ENCODE measurements at places on chromosomes 16 and 17.

DNA sequence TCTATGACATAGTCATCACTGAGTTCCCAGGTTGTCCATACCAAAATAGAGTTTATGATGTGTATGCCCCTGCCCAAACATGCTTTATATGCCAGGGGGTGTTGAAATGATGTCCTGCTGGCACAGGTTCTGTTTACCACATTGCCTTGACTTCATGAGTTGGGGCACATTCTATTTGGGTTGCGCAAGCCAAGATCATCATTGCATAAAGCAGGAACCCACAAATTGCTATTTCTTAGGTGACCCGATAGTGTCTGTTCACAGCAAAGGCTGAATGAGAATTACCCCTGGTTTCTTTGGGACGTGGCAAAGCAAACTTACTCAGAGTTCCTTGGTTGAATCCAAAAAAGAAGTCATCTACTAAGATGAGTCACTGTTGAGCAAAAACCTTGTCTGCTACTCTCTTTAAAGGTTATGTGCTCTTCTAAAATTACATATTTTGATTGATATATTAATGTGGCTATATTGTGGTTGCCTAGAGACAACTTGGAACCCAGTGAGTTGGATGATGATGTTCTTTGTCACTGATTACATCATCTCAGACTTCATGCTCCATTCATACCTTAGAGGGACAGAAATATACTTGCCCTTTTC, 912.6 kb upstream of the SOX9 start:
- DNase-seq, result peak; percentile 79

GRCh38 chr16:63195336-63195735, 1159.1 kb upstream of the CDH8 start:
- no peak for DNase-seq

DNA sequence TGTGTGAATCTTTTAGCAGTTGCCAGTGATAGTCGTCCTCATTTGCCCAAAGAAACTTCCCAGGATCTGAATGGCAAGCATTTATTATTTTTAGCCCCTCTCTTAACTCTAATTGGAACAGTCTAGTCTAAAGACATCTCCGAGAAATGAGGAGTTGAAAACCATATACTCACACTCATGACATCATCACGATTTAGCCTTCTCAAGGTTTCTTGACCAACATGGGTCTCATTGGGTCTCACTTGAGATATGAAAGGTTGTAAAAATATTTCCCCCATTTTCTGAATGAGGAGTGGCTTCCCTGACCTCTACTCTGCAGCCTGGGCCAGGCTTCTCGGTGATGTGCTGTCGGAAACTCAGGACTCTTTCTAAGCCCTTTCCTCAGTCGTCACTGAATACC, 37.1 kb upstream of the CACNG1 start:
- no peak for DNase-seq

GRCh38 chr16:74999219-74999608, 390 bp downstream of the ZNRF1 start:
- no peak for DNase-seq

GRCh38 chr17:32240750-32241149, 24.9 kb upstream of the RHBDL3 start:
- peak; percentile 25 for DNase-seq

- DNase-seq, result peak; percentile 78
Measured at GRCh38 chr17:17445925-17446665, 30.7 kb upstream of the MED9 start.

- DNase-seq, result no peak
Measured at GRCh38 chr17:339193-340061, 13.2 kb downstream of the RPH3AL start.

GRCh38 chr17:67365738-67366192, 612 bp downstream of the PSMD12 start:
- peak; percentile 80 for DNase-seq

DNA sequence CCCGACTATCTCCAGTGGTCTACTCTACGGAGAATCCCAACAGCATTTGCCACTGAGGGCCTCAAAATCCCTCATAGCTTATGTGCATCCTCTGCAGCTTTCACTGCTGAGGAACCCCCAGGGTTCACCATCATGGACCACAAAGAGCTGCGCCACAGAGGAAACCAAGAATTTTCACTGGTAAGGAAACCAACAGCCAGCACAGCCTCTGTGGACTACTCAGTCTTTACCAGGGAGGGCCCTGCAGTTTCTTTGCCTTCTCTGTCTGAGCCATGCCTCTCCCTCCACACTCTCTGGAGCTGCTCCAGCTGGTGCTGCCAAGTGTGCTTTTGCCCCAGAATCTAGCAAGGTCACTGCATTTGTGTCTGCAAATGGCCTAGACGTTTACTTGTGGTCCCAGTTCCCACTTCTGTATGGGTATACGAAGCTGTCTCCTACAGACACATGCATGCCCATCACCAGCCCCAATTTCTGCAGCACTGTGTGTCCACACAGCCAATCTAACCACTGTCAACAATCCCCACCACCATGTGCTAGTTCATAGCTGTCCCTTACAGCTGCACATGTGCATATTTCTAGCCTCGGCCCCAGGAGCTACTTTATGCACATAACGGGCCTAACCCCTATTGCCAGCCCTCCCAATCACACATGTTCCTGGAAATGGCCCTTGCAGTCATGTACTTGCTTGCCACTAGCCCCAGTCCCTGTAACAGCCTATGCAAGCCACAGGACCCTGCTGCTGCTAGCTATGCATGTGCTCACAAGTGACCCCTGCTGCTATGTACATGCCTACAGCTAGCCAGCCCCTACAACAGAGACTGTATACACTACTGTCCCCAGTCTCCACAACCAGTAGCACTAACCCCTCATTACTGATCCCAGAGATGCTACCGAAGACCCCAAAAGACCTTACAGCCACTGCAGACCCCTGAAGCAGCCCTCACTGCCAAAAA, 1437.4 kb downstream of the CDH11 start:
- no peak for DNase-seq

- DNase-seq, result peak; percentile 55
Measured at GRCh38 chr17:17811381-17812210, 25.2 kb downstream of the SREBF1 start.

DNA sequence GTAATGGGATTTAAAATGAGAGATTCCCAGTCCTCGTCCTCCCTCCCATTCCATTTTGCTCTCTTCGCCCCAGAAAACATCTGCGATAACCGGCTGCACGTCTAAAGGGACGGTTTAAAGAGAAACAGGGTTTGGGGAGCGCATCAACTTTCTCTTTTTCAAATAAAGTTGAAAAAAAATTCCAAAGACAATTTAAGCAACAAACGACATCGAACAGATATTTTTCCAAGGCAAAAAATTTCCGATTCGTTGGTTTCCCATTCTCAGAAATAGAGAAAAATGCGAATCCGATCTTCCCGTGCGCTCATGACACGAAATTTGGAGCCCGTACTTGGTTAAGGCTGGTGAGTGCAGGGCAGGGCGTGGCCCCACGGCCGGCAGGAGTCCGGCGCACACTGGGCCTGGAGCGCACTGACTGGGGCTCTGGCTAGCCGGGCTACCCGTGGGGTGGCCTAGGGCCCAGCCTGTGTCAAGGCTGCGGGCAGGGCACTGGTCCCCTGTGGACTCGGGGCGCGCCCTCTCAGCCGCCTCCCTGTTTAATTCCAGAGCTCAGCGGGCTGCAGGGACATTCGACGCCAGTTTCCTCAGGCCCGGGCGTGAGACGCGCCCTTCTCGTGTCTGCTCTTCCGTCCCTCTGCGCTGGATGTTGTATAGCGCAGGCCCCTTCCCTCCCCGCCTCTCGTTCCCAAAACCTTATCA, 17.9 kb upstream of the ZFHX3 start:
- DNase-seq, result no peak

GRCh38 chr17:43369986-43370385, 28.8 kb upstream of the ARL4D start:
- no peak for DNase-seq

GRCh38 chr17:29583324-29584248, 5.9 kb downstream of the GIT1 start:
- no peak for DNase-seq

- DNase-seq, result peak; percentile 5
Measured at GRCh38 chr16:74226338-74226954, 70.2 kb upstream of the PSMD7 start.

GRCh38 chr17:34761646-34762045, 182.3 kb downstream of the TMEM132E start:
- DNase-seq, result no peak

DNA sequence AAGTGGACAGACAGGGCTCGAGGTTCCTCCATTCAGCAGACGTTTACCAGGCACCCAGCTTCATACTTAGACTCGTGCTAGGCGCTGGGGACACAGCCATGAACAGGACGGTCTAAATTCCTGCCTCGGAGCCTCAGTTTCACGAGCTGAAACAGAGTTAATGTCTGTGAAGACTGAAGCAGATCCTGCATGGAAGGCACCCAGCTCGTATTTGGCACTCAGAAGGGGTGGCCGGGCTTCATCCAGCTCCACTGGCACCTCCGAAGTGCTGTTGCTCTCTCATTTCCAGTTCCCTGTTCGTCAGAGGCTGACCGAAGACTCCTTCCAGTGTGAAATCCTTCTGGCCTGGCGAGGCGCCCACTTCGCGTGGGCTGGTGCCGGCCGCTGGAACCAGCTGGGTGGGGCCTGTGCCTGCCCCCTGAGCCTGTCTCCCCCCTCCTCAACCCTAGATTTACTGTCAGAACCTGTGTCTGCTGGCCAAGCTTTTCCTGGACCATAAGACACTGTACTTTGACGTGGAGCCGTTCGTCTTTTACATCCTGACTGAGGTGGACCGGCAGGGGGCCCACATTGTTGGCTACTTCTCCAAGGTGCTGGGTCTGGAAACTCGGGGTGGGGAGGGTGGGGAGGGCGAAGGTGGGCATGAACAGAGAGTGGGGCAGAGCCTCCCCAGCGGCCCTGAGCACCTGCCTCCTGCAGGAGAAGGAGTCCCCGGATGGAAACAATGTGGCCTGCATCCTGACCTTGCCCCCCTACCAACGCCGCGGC, 5.8 kb downstream of the PRSS8 start:
- no peak for DNase-seq

- DNase-seq, result no peak
Measured at GRCh38 chr17:74951680-74952421, 16.2 kb downstream of the OTOP3 start.

- no peak for DNase-seq
Measured at GRCh38 chr16:10266809-10267208, 84.6 kb upstream of the GRIN2A start.

DNA sequence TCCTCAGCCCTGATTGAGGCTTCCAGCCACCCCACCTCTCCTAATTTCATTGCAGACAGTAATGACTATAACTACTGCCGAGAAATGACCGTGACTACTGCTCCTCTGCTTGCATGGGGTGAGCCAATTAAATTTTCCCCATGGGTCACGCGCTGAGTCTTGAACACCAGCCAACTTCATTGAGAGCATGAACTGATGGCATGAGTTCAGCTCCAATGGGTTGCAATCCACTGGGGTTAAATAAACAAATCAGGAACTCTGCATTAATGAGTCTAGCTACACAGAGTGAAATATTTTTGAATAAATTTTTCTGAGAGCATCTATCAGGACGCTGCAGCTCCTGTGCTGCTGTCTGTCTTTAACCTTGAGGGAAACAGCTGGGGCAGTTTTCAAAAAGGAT, 61.6 kb upstream of the CLEC3A start:
- no peak for DNase-seq

GRCh38 chr17:10001306-10001873, 96.3 kb upstream of the RCVRN start:
- DNase-seq, result no peak
